ENCODE measurements at places on chromosomes 7 and 10.

DNA sequence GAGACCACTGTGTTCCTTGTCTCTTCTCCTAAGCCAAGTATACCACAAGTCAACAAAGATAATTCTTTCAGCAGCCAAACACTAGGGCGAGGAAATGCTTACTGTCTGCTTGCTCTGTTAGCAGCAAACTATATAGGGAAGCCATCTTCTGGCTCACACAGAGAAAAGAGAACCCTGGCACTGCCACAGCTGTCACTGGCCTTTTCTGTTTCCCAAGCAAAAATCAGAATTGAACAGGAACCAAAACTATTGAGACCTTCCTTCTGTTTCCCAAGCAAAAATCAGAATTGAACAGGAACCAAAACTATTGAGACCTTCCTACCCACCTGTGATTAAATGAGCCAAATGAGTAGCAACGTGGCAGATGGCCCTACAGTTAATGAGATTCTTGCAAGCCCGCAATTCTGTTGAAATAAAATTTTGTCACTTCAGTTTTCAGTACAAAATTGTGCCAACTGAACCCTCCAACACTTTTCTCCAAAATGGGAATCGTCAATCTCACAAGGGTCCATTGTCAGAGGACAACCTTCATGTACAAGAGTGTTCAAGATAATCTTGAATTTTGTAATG lies 54.5 kb downstream of the LRRTM3 start:
- DNase-seq = no peak

DNA sequence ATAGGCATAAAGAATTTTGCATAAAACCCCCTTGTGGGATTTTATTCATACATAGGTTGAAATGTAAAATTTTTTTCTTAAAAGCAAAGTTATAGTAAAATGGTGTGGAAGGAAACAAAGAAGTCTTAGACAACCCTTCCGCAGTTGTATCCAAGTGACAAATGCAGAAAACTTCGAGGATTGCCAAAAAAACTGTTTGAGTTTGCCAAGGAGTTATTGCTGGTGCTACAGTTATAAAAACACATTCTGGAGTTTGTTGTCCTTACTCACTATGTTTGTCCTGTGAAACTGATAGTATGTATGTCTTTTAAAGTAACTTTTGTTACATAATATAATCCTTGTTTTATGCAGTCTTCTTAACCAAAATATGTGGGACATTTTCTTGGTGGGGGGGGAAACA lies 120.3 kb downstream of the FOXP2 start:
- DNase-seq = no peak

GRCh38 chr10:53744746-53745145 lies 972.2 kb upstream of the MBL2 start:
- peak; percentile 8 for DNase-seq

- peak; percentile 44 for DNase-seq
Measured at GRCh38 chr10:101301111-101301731, 52.7 kb upstream of the BTRC start.

DNA sequence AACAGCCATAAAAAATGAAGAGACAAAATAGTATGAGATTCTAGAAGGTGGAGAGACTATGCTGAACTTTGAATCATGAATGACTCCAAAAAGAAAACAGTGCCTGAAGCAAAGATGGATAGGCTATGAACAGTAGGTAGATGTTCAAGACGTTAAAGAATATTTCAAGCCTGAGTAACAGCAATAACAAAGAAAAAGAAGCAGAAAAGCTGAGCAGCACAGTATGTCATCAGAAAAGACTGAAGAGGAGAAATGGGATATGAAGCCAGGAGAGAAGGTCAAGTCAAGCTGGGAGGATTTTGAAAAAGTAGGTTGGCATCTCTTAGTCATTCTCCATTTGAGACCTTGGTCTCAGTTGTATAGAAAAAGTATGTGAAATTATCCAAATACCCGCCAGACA lies 484.4 kb downstream of the SORCS1 start:
- no peak for DNase-seq

GRCh38 chr7:105602325-105603305 lies 21.3 kb upstream of the EFCAB10 start:
- no peak for DNase-seq

- no peak for DNase-seq
Measured at GRCh38 chr7:112996331-112996871, 90.2 kb downstream of the GPR85 start.

DNA sequence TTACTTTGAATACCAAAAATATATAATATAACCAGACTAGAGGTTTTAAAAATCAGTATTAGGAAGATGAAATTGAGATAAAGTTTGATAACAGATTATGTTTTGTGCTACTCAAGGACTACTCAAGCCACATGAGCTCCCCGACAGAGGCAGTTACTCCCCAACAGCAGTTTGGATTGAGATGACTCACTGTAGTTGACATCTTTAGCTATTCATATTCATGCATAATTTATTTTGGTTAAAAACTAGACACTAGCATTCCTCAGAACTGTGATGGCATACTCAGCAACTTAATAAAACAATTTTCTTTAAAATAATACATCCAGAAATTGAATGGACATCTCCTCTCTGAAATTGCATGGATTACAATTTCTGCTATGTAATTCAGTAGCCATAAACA lies 19.6 kb downstream of the PCLO start:
- DNase-seq = peak; percentile 57

DNA sequence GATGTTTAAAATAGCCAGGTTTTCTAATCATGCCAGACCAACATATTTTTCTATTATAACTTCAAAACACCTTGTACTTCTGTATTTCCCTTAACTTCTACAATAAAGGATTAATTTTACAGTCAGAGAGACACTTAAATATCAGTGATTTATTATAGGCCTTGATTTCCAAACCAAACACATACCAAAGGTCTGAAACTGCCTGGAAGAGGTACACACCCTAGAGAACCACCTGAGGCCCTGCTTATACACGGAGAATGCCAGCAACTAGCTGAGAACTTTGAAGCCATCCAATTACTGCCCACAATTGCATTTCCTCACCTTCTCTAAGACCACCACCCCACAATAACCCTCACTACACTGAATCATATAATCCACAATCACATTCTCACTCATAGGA lies 4.9 kb downstream of the CCDC6 start:
- no peak for DNase-seq

GRCh38 chr7:101602484-101603241 lies 26.4 kb downstream of the MYL10 start:
- DNase-seq = peak; percentile 58

DNA sequence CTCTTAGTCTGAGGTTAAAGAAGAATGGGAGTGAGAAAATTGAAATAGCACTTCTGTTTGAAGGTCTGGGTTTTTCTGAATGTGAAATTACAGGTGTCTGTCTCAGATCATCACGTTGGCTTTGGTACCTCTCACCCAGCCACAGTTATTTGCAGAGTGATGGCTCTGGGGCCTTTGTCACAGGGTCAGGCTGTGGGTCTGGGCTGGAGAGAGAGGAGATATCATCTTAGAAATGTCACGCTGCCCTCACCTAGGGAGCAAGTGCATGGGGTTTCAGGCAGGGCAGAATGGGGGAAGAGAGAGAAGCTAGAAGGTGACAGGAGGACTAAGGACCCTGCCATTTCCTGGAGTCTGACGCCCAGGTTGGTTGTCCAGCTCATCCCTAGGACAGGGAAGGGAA lies 127.2 kb downstream of the CFAP58 start:
- no peak for DNase-seq

DNA sequence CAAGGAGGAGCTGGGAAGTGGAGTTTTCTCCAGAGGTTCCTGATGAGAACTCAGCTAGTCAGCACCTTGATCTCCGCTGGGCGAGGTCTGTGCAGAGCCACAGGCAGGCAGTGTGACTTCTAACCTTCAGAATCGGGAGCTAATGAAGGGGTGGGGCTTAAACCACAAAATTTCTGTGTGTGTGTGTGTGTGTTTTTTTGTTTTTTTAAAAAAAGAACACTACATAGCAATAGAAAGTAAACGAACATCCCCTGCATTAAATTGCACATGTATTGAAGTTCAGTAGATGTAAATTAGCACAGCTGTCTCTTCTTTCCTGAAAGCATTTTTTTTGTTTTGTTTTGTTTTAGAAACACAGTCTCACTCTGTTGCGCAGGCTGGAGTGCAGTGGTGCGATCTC lies 46.2 kb downstream of the RBM17 start:
- DNase-seq = no peak

DNA sequence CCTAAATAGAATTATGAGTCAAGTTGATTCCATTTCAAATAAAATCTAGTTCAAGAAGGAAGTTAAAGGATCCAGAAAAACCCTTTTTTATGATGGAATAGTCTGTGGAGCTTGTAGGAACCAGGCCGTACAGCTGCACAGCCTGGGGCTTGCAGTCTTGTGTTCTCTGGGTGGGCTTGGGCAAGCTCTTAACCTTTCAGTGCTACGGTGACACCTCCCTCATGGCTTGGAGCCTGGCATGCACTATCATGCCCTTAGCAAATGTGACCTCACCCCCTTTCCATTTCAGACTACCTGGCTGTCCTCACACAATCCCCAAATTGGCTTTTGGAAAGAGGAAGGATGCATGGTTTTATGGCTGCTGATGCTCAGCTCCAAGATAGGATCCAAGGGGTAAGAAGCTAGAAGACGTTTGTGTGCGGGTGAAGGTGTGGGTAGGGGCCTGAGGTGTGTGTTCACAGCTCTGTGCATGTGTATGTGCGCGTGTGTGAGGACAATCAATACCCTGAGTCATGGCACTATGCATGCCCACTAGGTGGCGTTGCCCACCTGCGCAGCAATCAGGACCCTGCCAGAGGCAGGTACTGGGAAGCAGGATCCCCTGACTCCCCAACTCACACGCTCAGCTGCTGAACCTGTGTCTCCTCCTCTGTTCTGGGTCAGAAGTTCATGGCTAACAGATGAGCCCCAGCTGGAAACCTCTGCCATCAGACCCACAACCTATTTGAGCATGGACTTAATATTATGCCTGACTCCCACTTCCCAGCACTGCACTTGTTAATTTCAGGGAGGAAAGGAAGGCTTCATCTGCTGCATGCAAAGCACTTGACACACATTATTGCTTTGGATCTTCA lies 113.4 kb downstream of the PTPN20 start:
- DNase-seq = peak; percentile 77

- DNase-seq = no peak
Measured at GRCh38 chr10:16483241-16483917, 38.3 kb downstream of the C1QL3 start.

- DNase-seq = no peak
Measured at GRCh38 chr7:1140476-1141104, 19.4 kb downstream of the ZFAND2A start.

DNA sequence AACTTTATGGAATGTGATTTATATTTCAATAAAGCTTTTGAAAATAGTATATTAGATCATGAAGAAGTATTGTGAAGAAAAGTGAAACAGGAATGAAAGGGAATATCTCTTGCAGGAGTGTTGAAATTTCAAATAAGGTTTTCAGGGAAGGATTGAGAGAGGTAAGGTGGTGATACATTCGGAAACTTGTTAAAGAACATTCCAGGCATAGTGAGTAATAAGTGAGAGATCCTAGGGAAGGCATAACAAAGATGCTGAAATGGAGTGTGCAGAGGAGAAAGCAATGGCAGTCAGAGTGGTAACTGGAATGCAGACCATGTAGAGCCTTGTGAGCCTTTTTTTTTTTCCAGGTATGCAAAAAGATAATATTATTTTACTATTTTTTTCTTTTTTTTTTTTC lies 4.1 kb downstream of the OR9A4 start:
- no peak for DNase-seq

GRCh38 chr10:122307669-122308416 lies 36.7 kb downstream of the BTBD16 start:
- DNase-seq = no peak

DNA sequence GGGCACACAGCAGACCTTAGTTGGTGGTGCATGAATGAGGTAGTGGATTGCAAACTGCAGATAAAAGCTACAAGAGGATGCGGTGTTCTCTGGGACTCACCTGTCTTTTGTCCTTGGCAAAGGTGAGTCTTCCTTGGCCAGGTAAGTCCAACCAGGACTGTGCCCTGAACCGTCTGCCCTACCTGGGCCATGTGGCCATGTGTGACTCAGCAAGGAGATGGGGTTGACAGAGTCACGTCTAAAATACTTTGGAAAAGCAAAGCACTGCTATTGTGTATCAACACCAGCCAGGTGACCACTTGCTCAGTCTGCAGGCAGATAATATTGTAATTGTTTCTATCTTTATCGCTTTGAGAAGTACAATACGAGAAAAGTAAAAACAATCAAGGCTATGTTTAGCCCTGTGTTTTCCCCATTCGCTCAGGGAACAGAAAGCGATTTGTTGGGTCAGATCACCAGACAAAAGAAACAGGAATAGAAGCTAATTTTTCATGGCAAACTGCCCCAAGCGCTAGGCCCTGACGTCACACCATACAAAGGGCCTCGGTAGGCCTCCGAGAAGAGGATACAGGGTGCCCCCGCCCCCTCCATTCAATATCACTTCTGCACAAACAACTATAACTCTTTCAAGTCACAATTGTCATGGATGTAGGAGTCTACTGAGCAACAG lies 57.3 kb downstream of the FAM53B start:
- peak; percentile 69 for DNase-seq

GRCh38 chr7:99452541-99452940 lies 13.4 kb downstream of the ATP5MF start:
- no peak for DNase-seq

DNA sequence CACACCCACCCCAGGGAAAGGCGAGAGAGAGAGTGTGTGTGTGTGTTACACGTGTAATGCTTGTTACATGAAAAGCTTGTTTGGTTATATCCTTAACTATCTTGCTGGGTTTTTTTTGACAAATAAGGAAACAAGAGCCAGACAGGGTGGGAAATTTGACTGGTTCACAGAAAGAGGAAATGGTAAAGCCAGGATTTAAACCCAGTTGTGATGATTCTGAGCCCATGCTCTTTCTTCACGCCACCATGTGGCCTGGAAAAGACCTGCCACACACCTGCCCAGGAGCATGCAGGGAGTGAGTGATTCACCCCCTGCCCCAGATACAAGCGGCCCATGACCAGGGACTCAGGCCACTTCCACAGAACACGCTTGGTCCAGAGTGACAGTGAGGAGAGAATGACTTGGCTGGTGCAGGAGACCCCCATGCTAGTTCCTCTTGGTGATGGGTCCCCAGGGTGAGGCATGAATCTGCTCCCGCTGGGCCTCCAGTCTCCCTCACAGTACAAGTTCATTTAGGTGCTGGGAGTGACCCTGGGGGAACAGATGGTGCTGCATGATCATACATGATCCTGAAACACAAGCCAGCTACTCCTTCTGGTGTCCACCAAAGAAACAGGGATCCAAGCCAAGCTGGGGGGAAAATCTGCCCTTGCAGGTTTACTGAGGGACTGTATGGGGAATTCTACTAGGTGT lies 21.0 kb upstream of the EIF5AL1 start:
- no peak for DNase-seq
